Thoracic aorta (tissue), 2 donors: ENCODE measurements at places on chromosomes 6 and 20. TPM values are rescaled to one million over a fixed set of nuclear protein-coding genes. Genes with fewer than 3 reads are reported as not detected.

ANGPT4 gene
- 1.4 TPM for total RNA-seq

SH3BGRL2 gene
- total RNA-seq, result 29.1 TPM

SLC4A11 gene
- not detected for total RNA-seq

SLC26A8 gene
- 0.28 TPM for total RNA-seq

MCCD1 gene
- total RNA-seq, result not detected

TENT5A gene
- 40.5 TPM for total RNA-seq

DNA sequence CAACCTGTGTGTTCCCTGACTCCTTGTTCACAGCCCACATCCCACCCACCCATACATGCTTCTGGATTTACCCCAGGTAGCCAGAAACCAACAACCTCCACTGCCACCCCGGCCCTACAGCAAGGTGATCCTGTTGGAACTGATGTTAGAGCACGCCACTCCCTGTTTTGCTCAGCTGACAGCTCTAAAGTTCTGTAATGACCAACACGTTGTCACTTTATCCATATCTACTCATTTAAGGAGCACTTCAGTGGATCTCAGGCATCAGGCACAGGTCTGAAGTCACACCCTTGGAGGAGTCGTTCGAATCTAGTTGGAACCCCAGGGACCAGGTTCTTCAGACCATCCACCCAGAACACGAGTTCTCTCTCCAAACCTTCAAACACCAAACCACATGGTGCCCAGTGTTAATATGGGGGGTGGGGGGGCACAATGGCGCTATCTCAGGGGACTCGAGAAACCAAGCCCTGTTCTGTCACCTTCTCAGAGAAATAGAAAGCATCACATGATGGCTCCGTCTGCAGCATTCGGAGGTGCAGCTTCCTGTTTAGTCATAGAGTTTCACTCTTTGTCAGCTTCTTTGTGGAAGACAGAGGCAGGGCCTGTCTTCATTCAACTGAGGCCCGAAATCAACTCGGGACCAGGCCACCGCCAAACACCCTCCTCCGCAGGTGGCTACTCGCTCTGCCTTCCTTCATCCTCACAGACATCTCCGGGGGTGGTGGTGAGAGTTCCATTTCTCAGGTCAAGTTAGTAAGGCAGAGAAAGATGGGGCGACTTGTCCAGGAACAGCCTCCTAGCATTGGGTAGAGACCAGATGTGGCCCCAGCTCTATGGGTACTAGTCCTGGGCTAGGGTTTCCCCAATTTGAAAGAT is 142.2 kb downstream of the NFATC2 start:
- no peak for DNase-seq

DNA sequence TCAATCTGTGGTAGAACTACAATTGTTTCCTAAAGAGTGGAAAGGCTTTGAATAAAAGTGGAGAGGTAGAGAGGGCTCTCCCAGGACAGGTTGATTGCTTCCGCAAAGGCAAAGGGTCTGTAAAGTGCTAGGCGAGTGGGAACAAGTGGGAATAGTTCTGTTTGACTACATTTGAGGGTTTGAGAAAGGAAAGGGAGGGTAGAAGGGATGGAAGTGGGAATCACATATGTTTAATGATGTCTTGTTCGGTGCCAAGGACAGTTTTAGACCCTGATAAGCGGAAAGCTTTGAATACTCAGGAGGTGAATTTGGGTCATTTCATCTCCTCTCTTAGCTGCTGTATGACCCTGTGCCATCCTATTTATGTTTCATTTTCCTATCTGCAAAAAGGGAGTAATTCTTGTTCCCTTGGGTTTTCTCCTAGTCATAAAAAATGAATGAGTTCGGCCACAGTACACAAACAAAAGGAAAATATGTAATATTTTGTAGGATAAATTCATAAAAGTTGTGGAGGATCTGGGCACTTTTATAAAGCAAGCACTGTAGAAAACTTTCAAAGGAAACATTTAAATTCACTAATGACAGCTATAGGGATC is 1.7 kb upstream of the PIM1 start:
- DNase-seq, result no peak

DNA sequence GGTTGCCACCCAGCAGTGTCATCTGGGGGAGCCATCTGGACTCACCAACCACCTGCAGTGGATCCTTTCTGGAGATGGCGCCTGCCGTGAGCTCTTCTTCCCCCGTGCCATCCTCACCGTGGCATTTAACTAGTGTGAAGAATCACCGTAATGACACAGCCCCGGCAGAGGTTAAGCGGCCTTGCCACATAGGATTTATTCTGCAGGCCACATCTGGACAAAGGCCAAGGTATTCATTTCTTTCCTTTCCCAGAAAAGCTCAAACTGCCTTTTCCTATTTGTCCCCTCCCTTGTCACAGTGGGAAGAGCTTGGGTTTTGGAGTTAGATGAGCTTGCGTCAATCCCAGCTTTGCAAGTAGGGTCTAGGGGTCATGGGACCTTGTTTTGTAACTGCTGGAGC is 88.4 kb downstream of the PXDC1 start:
- no peak for DNase-seq

DNA sequence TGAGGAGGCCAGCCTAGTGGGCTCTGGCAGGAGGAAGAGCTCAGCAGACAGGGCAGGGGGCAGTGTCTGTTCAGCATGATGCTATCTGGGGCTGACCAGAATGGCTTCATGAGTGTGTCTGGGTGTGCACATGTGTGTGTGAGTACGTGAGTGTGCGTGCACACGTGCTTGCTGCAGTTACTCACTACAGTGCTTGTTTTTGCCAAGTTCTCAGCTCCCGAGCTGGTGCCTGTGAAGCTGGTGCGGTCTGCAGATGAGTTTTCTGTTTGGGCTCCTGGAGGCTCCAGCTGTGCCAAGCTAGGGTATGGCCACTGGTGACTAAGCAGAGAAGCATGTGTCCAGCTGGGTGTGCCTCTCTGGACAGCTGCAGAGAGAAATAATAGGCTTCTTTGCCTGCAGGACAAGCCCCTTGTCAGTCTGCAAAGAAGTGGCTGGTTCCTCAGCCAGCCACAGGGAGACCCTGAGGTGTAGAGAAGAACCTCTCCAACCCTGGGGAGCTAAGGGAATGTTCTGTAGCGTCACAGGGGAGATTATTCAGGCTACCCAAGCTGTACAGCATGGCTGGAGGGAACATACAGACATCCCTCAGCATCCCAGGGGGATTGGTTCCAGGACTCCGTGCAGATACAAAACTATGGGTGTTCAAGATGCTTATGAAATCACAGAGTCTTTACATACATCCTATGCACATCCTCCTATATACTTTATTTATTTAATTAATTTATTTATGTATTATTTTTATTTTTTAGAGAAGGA is 40.2 kb upstream of the FAM50B start:
- peak; percentile 62 for DNase-seq

DNA sequence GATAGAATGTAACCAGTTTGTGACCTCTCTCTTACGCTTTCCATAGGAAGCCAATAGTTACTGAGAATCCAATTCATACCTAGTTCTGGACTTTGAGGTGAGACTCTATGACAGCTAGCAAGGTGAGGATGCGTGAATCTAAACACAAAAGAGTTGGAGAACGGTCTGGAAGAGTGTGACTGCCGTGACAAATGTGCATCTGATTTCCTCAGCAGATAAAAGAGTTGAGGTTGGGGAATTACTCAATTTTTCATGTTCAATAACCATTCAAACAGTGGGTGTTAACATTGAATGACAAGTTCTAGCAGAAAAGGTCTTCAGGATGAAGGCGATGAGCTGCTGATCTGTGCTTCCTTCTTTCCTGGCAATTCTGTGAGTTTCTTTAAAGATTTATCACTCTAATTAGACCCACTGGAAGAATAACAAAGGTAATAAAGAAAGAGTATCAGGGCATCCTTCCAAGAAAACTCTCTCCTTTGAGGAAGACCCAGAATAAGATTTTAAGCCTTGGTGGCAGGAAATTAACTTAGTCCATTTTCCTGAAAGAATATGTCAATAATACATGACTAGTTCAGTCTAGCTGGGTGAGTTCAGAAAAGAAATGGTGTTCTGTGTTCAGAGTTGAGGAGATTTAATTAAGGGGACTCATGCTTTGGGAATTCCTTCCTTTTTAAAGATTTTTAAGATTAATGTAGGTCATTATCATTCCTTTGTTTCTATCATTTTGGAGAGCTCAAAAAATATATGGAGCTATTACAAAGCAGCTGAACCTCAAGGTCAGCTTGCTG is 24.5 kb downstream of the KIF3B start:
- DNase-seq, result no peak

DNA sequence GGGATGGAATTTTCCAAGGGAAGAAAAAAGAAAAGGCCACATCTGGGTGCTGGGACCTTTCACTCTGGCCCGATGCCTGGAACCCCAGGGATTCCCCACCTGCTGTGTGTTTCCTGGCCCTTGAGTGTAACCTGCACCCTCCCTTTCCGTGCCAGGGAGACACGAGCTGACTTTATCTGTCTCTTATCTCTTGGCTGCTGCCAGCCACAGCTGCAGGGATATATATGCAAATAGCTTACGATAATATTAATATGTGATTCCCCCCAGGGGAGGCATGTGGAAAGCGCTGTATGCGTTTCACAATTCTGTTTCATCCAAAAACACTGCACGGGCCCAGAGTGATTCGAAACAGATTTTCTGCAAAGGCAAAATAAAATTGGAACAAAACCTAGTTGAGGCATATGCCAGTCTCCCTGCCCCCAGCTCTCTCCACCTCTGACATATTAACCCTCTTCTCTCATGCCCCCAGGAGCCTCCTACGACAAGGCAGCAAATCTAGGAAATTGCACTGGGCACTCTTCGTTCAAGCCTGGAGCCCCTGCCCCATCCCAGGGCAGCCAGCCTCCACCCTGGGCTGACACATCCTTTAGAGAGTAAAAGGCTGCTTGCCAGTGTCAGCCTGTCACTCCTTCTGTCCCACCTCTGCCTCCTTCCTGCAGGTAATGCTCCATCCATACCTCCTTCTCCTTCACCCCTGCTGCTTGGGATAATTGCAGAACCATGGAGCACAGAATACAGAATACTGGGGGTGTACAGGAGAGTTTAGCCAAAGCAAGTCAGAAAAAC is 1.3 kb downstream of the RIPOR3 start:
- no peak for DNase-seq

DNA sequence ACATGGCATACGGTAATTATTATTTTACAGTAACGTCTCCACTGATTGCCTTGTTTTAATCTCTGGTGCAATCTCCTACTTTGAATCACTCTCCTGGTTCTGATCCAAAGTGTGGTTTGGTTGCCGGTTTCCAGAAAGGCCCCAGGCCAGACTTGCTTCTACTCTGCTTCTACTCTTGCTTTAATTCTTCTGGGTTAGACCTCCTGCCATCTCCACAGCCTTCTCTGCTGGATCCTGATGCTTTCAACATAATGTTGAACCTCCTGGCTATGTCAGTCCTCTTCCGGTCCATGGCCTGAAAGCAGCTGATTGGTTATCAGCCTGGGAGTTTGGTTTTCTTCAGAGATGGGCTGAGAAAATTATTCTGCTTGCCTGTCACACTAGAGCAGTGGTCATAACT is 266.5 kb upstream of the RIMS1 start:
- DNase-seq, result no peak

DNA sequence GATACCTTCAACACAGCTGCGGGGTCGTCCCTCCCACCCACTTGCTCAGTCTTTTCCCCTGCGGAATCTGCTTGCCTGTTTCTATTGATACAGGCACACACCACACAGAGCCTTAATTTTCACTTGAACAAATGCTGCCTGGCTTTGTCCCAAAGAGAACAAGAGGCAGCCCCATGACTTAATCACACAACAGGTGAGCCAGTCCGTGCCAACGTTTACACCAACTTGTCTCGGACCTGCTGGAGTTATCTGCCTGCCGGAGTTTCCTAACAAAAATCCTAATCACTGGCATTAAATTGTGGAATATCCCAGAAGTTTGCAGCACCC is 186.8 kb upstream of the RREB1 start:
- no peak for DNase-seq

GRCh38 chr6:113172531-113172966 is 684.6 kb upstream of the MARCKS start:
- no peak for DNase-seq

DNA sequence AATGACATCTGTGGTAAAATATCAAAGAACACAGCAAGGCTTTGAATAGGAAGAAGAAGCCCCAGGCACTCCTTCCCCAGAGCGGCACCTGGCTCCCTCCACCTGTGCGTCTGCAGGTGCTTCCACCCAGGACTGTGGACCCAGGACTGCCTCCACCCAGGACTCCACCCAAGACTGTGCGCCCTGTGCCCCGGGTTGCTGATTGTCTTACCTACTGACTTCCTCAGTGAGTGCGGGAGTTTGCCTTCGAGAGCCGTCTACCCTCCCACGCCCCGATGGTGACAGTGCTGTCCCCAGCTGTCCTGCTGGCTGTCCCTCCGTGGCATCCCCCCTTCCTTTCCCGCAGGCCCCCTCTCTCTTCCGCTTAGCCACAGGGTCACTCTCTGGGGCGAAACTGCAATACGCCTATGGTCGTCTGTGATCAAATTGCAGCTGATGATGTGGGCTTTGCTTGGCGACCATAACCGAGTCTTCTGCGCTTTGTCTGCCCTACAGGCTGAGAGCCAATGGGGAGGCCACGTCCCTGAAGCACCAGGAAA is 52.1 kb downstream of the IRF4 start:
- no peak for DNase-seq

DNA sequence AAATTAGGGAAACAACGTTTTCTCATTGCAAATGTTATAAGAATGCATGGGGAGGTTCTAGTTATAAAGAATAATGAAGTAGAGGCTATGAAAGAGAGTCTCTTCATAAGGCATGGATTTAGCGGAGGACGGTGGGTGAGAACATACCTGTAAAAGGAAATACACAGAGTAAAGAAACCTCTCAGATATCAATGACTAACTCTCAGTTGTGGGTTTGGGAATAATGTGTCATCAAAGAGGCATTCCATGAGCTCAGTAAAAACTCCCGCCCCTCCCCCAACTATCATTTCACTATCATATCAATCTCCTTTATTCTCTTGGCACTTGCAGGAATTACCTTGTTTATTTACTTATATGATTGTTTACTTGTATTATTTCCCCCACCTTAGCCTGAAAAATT is 695.4 kb downstream of the PTPRT start:
- no peak for DNase-seq

DNA sequence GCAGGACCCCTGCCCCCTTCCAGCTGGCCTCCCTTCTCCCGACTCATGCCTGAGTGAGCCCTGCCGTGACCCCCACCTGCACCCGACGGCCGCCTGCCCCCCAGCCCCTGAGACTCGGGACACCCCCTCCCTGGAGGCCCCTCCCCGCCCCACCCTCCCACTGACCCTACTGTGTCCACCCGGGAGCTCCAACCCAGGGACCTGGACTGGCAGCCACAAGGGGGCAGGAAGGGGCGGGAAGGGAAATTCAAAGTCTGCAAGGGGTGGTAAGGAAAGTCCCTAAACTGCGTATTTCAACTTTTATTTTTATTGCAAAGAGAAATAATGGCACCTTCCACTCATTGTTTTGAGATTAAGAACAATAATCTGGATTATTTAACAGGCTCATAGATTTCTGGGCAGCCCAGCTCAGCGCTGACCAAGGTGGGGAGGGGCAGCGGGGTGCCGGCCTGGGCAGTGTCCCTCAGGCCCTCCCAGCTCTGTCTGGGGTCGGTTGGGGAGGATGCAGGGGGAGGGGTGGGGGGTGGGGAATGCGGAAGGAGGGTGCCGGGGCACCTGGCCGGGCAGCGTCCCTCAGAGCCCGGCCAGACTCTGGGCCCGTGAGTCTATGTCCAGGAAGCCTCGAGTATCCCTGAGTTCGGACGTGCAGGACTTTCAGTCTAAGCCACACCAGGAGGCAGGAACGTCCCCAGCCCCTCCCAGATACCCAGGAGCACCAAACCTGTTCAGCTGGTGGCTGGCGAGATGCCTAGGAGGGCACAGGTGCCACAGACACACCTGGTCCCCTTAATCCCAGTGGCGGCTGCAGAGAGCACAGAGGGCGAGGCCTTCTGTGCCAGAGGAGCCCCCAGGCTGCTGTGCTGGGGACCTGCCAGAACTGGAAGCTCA is 1.3 kb upstream of the PTK6 start:
- DNase-seq, result no peak

- DNase-seq, result no peak
Measured at GRCh38 chr6:157560691-157561413, 179.9 kb downstream of the ZDHHC14 start.
